ENCODE measurements at places on chromosomes 3 and 15.

- DNase-seq = no peak
Measured at GRCh38 chr3:178289544-178290160, 246.6 kb upstream of the KCNMB2 start.

DNA sequence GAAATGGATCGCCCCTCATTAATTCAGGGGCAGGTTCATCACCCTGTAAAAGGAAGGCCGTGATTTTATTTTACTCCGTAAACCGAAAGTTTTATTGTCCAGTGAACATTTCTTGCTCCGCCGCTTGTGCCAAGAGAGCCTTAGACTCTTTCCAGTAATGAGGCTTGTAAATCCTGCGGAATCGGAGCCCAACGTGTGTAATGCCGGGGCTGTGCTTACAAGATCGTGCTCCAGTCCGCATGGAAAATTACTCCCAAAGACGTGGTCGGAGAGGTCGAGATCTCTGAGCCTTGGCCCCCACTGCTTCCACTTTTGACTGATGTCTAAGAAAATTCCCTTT is 649 bp upstream of the PLOD2 start:
- DNase-seq = peak; percentile 44

DNA sequence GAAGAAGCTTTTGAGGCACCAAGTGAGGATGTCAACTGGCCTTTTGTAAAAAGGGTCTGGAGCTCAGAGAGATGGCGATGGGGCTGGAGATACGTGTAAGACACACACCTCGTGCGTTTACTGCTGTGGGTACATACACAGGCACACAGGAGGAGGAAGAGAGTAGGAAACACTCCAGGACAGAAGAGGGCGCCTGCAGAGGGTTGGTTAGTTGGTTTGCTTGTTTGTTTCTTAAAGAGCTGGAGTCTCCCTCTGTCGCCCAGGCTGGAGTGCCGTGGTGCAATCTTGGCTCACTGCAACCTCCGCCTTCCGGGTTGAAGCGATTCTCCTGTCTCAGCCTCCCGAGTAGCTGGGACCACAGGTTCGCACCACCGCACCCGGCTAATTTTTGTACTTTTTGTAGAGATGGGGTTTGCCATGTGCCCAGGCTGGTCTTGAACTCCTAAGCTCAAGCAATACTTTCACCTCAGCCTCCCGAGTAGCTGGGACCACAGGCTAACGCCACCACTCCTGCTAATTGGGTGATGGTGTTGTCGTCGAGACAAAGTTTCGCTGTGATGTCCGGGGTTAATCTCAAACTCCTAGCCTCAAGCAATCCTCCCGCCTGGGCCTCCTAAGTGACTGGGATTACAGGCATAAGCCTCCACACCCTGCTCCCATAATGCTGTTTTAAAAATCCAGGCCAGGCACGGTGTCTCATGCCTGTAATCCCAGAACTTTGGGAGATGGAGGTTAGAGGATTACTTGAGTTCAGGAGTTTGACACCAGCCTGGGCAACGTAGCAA is 1.3 kb upstream of the PRR20G start:
- no peak for DNase-seq

- DNase-seq = peak; percentile 66
Measured at GRCh38 chr15:28935316-28935715, 49.5 kb downstream of the APBA2 start.

DNA sequence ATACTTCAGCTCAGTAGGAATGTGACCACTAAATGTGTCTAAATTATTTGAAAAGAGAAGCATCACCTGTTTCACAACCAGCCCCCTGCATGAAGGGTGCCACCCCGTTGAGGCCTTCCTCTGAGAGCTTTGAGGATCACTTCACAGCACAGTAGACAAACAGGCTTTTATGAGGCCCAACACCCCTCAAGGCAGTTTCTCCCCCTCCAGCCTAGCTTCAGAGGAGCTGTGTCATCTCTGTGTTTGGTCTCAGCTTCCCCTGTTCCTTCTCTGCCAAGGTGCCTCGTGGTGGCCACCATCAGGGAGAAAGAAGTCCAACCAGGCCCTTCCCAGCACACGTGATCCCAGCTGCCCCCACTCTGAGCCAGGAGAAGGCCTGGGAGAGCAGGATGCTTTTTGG is 21.6 kb upstream of the DUSP7 start:
- no peak for DNase-seq

DNA sequence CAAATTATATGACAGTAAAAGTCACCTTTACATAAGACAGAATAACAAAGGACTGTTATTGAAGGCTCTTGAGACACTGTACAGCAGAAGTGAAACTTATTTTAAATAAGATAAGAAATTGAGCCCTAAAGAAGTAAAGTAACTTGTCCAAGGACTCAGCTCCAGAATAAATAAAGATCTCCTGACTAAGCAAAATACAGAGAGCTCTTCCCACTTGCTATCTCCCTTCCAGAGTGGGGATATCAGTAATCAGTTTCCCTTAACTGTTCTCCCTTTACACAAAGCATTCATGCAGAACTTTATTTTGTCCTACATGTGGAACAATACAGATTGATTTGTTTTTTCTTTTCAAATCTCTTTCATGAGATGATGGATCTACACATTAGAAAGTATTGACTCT is 129.5 kb upstream of the BHLHE40 start:
- no peak for DNase-seq

GRCh38 chr3:54065140-54065539 is 57.2 kb upstream of the CACNA2D3 start:
- DNase-seq = no peak

- no peak for DNase-seq
Measured at GRCh38 chr3:170766823-170767575, 103.0 kb downstream of the RPL22L1 start.

- DNase-seq = no peak
Measured at GRCh38 chr3:181705086-181705480, 6.6 kb upstream of the SOX2 start.

DNA sequence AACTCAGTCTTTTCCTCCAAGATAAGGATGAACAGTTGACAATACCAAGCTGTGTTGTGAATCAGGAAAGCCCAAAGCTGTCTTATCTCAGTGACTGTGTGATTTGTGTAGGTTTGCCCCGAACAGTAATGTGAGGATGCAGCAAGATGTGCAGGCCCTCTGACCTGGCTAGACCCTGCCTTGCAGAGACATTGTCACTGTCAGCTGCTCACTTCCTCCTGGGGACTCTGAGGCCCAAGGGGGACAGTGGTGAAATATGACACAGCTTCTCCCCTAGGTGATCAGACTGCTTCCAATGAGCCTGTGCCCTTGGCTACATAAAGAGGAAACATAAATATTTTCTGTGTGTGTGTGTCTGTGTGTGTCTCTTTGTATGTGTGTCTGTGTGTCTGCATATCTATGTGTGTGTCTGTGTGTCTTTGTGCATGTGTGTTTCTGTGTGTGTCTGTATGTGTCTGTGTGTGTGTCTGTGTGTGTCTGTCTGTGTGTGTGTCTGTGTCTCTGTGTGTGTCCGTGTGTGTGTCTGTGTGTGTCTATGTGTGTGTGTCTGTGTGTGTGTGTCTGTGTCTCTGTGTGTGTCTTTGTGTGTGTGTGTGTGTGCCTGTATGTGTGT is 21.7 kb downstream of the LRRK1 start:
- DNase-seq = no peak

DNA sequence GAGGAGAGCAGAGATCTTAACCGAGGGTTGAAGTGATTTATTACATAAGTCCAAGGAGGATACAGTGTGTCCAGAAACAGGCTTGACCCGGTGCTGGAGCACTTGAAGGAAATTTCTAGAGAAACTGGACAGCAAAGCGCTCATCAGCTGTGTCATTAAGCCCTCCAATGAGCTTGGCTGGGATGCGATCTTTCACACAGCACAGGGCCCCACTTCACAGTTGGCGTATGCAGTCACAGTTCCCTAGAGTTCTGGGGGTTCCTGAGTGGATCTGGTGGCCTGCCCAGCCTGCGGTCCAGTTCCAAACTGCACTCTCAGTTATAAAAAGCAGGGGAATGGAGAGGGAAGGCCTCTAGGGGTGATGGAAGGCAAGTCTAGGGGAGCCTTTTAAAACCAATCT is 13.6 kb downstream of the ST8SIA2 start:
- DNase-seq = no peak

DNA sequence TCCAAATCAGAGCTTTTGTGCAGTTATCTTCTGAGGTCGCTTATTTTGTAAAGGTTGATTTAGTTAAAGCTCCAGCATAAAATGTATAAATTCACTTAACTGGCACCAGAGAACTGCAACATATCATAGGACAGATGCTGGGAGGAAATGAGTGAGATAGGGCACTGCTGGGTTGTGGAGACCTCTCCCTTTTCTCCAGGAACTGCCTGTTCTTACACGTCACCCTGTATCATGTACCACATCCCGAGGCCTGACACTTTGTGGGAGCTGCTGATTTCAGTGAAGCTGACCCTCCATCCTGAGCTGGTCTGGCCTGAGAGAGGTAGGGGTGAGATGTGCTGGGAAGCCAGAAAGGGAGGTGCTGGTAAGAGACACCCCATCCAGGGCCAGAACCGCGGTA is 213.8 kb upstream of the FEZF2 start:
- no peak for DNase-seq

GRCh38 chr15:94135486-94136147 is 95.7 kb upstream of the MCTP2 start:
- DNase-seq = no peak

DNA sequence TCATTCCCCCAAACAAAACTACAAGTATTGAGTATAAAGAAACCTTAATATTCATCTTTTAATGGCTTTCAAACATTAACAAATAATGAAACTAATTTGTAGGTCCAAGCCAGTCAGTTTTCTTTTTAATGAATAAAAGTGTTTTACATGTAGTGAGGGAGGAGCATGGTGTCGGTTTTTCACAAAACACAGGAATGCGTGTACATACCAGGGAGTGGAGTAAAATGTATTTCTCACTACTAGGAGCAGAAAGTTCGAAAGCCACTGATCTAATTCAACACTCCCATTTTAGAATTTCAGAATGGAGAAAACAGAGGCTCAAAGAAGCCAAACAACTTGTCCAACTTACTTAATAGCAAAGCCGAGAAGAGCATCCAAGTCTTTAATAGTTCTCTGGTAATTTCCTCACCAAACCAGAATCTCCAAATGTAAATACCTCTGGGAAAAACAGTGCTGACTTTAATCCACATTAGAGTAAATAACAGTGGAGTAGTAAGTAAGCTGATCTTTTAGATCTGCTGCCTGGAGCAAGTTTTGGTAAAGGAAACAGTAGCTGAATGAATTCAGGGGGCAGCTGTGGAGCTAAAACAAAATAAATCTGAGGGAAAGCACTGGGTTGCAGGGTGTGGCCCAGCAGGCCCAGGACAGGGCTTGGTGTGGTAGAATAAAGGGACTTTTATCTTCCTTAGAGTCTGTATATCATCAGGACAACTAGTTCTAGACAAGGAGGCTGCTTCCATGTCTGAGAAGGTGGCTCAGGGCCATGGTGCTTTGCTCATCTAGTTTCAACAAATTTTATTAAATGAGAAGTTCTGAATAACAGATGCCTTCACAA is 7.9 kb downstream of the ANP32A start:
- DNase-seq = peak; percentile 35

DNA sequence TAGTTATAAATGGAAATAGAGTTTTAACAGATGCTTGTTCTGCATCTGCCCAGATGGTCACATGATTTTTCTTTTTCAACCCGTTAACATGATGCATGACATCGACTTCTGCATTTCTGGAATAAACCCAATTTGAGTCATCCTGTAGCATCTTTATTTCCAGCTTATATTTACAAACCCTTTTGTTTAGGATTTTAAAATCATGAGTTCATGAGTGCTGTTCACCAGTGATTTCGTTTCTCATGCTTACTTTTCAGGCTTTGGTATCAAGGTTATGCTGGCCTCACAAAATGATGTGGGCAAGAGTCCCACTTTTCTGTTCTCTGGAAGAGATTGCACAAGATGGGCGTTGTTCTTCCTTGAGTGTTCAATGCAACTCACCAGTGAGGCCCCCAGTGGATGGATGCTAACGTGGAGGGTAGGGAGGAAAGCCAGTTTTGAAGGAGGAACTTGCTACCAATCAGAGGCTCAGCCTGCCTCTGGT is 5.2 kb downstream of the HRH1 start:
- DNase-seq = no peak

DNA sequence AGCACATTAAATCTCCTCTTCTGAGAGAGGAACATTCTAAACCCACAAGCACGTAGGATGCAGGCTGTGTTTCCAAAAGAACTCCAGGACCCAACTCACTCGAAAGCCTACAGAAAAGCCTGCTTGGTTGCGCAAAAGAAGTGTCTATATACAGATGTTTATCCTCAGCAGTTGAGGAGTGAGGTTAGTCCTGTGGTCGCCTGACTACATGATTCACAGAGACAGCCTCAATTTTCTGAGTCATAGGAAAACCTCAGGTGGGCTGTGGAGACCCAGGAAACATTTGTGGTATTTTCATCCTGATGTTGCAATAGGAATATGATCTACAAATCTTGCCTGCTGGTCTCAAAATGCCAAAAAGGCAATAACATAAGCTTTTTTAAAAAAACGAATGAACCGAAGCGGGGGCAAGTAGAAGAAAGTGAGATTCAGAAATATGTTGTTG is 183.8 kb upstream of the THRB start:
- no peak for DNase-seq

- no peak for DNase-seq
Measured at GRCh38 chr3:12577379-12577778, 20.5 kb downstream of the MKRN2 start.

GRCh38 chr3:51720292-51721061 is 13.6 kb downstream of the GRM2 start:
- no peak for DNase-seq

DNA sequence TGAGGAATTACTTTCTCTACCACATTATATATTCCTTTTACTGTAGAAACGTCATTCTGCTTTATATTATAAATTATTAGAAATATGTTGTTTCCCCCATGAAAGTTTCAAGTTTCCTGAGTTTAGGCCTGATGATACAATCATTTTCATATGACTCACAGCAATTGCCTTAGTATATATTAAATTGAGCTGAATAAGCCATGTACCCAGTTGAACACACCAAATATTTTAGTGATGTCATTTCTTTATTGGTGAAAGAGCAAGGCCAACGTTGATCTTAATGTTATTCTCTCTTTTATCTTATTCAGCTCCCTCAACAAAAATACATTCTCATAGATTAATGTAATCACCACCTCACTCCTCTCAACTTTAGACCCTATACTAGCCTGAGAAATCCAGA is 30.8 kb downstream of the B3GNT5 start:
- no peak for DNase-seq

DNA sequence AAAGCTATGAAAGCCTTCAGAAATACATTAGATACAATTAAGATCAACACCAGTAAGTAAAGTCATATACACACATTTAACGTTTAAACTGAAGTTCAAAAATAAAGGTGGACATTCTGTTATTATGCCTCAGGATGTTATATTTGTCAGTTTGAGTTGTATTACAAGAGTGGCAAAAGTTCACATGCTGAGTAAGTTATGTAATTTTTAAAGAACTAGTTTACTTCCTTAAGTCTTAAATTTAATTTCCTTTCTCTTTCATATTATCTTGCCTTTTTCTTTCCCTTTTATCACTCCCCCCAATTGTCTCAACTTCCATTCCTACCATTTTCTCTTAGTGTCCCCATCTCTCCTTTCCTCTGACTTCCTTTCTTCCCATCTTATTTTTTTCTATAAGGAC is 4.9 kb upstream of the GPR87 start:
- DNase-seq = no peak

GRCh38 chr3:70621451-70621850 is 309.0 kb upstream of the MDFIC2 start:
- no peak for DNase-seq

- no peak for DNase-seq
Measured at GRCh38 chr3:125134952-125135351, 77.6 kb downstream of the SLC12A8 start.

- no peak for DNase-seq
Measured at GRCh38 chr15:58257776-58258325, 119.7 kb downstream of the AQP9 start.

GRCh38 chr3:120681506-120682038 is 467 bp downstream of the HGD start:
- DNase-seq = no peak

All from HAP-1 (cell line).